ENCODE measurements at places on chromosomes 2 and 18.

DNA sequence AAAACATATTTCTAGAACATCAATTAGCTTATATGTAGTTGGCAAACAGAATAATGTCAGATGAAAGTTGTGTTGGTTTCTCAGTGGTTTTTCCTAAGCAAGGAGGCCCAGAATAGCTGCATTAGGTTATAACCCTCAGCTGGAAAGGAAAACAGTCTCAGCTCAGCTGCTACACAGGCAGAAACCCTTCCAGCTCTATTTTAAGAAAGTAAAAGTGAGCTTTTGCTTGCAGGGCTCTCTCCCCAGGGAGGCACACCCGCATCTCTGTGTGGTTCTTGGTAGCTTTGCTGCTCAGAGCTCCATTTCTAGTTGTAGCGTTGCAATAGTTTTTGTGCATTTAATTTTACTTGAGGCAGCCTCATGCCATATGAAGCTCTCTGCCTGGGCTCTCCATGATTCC lies 54.6 kb downstream of the PIKFYVE start:
- no peak for DNase-seq

GRCh38 chr2:11250400-11251196 lies 93.8 kb downstream of the ROCK2 start:
- DNase-seq: no peak

DNA sequence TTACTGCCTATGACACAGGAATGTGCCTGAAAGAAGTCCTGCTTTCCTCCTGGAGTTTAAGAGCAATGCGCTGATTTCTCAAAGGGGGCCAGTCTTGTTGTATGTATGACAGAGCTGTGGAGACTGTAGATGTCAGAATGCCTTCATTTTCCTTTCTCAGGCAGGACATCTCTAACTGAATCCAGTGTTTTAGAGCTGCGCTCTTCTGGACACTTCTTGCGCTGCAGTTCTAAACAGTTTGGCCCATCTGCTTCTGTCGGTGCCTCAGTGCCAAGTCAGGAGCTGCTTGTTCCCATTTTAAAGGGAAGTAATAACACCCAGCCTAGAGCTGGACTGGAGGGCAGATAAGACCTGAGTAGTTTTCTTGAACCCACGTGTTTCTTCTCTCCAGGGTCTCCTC lies 91.4 kb downstream of the ESCO1 start:
- no peak for DNase-seq

DNA sequence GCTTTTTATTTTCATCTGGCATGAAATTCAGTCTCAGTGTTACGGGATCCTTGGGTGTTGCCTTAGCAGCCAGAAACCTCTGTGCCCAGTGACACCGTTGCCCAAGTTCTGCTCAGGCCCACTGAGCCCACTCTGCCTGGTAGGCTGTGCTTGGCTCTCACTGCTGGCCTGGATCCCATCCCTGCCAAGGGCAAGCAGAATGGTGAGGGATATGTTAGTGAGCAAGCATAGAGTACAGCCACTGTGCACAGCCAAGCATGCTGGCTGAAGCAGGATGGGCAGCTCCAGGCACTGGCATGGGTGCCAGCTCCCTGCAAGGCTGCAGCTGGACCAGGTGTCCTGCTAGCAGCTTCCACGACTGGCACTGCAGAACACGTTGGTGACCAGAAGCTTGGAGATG lies 194.7 kb upstream of the TFPI start:
- no peak for DNase-seq

- DNase-seq: no peak
These were observed 110.6 kb downstream of the TMEM182 start for GRCh38 chr2:102872388-102872787.

GRCh38 chr2:155665704-155666103 lies 666.8 kb downstream of the NR4A2 start:
- no peak for DNase-seq
